ENCODE measurements at places on chromosomes 1 and 21.

DNA sequence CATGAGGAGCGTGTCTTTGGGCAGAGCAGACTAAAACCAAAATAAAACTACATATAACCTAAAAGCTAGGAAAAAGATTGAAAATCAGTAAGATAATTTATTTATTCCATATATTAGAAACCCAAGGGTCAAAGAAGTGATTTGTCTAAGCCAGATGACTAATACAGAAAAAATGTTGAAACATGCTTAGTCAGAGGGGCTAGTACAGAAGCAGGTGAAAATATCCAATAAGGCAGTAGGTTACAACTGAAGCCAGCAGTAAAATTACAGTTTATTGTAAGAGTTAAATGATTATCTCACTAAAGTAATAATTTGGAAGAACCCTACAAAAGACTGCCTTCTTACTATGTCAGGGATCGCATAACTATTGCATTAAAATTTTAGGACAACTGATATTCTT is 1190.9 kb upstream of the PRMT6 start:
- DNase-seq, result no peak

GRCh38 chr1:99657213-99658030 is 11.5 kb downstream of the PALMD start:
- DNase-seq, result no peak

GRCh38 chr1:147622731-147623130 is 47.6 kb downstream of the ACP6 start:
- no peak for DNase-seq

GRCh38 chr1:95113684-95114083 is 3.5 kb upstream of the TLCD4 start:
- DNase-seq, result no peak

- DNase-seq, result no peak
Measured at GRCh38 chr21:46207920-46208591, 20.5 kb downstream of the LSS start.

- DNase-seq, result no peak
Measured at GRCh38 chr1:201300641-201301040, 17.3 kb downstream of the PKP1 start.

DNA sequence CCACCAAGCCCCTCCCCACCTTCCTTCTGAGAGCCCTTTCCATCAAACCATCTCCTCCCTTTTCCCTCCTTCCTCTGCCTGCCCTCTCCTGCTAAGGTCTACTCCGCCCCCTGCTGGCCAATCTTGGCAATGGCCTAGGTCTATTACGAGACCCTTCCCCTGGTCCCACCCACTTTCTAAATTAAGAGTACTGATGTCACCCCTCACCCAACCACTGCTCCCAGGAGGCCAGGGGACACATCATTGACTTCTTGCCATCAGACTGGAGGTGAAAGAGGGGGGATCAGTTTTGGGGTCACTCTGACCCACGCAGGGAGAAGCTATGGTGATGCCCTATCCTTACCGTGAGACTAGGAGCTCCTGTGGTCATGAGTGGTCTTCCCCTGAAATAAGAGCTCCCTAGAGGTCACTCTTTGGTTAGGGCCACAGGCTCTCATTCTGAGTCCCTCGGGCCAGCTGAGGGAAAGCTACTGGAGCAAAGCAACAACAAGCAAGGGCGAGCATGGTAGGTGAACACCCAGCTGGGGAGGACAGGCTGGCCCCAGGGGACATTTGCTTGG is 34.6 kb upstream of the S100A7 start:
- peak; percentile 80 for DNase-seq

- no peak for DNase-seq
Measured at GRCh38 chr21:44513389-44514217, 26.4 kb downstream of the KRTAP10-1 start.

GRCh38 chr1:185759061-185759460 is 24.9 kb downstream of the HMCN1 start:
- DNase-seq, result no peak

DNA sequence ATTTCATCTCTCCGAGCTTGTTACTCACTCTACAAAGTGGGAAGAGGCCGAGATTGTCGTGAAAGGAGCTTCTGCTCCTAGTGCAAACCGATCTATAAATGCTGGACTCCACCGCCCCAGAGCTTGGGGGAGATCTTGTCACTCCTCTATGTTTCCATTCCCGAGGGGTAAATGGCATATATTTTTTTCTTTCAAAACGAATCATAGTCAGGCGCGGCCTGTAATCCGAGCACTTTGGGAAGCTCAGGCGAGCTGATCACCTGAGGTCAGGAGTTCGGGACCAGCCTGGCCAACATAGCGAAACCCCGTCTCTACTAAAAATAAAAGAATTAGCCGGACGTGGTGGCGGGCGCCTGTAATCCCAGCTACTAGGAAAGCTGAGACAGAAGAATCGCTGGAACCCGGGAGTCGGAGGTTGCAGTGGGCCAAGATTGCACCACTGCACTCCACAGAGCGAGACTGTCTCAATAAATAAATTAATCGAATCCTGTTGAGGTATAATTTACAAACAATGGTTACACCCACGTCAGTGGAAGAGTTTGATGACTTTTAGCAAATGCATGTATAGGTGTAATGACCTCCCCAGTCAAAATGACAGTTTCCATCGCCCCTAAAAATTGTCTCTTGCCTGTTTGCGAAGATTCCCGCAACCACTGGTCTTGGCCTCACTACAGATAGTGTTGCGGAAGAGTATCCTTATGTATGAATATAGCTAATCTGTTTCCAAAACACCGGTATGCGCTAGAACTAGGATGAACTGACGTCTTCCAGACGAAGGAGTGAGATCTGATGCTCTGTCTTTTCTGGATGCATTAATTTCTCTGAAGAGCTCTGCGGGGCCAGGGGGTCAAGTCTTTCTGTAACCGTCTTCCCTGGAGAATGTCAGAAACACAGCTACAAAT is 840 bp upstream of the HEATR1 start:
- peak; percentile 0 for DNase-seq

DNA sequence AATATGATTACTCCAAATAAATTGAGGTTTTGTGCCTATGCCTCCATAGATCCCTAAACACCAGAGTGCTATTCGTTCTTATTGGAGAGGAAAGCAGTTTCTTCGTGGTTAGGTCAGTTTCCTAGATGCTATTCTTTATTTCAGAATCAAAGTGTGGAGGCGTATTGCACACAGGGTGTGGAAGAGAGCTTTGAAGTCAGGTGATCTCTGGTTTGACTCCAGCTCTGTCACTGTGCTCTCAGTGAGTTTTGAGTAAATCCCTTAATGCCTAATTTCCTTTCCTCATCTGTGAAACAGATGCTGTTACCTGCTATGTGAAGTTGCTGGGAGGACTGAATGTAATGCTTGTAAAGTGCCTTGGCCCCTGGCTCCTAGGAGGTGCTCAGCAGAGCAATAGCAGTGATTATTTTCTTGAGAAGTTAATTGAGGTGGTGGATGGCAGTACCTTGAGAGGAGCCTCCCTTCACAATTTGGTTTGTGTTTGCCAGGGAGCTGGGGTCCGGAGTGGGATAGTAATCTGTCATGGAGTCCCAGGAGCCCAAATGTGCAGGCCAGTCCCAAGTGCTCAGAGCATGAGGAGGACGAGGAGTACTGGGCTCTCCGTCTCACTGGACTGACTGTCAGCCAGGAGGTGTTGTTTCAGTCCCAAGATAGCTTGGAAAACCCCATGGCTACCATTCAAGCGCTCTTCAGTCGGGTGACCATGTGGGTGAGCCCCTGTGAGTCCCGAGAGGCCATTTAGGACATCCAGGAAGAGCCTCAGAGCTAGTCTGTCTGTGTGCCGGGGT is 14.9 kb downstream of the NTPCR start:
- no peak for DNase-seq

- no peak for DNase-seq
Measured at GRCh38 chr1:63148825-63149645, 173.3 kb upstream of the FOXD3 start.

- no peak for DNase-seq
Measured at GRCh38 chr1:94514095-94514727, 27.3 kb downstream of the F3 start.

DNA sequence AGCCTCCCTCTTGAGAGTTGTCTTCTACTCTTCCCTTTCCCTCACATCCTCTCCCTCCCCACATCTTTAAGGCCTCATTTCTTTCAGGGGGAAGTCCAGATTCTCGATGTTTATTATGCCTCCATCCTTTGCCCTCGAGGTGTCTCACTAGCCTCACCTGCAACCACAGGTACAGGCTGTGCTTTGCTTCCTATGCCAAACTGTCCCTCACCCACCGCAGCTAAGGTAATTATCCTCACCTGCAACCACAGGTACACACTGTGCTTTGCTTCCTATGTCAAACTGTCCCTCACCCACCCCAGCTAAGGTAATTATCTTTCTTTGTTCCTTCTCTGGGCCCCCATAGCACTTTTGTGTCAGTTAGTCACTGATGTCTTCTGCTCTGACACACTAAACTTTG is 328.1 kb upstream of the SNX7 start:
- no peak for DNase-seq

DNA sequence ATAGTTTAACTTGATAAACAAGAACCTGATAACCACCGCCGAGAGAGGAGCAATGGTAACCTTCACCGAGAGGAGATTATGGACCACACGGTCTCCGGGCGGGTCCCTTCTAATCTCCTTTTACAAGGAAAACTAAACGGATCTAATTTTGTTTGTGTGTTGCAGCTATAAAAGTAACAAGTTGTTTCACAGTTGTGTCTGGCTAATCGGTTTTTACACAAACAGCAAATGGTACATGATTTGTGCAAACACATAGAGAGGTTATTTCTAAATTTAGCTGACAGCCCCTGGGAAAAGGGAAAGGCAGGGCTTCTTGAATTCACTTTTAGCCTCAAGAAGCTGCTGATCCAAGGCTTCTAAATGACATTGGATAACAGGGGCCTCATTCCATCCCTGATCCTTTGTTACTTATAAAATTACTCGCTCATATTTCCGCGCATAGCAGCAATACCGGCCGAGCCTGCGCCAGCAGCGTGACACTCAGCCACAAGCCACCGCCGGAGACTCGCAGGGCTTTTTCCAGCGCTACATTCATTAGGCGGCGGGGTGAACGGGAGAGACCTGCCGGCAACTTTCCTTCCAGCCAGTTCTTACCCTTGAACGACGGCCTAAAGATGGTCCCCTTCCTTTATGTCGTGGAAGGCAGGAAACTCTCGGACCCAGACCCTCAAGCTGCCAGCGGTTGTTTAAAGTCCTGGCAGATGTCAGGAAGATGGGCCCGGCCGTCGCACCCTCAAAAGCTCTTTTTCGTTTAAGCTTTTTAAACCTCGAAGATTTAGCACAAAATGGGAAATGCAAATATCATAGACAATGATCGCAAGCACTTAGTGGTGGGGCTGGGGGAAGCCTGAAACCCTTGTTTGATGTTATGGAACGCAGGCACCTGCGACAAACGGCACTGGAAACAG is 4.4 kb downstream of the FOXD3 start:
- DNase-seq, result no peak

DNA sequence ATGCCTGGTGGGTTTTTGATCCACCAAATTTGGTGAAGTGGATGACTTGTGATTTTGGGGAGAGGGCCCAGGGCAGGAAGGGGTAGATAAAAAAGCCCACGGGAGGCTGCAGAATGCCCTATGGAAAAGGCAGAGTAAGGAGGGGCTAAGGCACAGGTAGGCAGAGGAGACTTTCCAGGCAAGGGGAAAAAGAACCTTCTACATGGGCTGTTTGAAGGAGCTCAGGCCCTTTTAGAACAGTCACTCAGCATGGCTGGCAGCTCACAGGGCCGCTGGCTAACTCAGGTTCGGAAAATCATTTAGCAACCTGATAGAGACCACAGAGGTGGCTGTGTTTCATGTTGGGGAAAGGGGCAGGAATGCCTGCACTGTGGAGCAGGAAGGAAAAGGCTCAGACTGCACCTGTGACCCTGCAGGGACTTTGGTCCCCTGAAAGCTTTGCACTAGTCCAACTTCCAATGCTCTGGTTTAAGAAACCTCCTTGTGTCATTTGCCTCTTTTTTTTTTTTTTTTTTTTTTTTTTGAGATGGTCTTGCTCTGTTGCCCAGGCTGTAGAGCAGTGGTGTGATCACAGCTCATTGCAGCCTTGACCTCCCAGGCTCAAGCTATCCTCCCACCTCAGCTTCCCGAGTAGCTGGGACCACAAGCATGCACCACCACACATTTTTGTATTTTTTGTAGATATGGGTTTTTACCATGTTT is 58.5 kb upstream of the ENAH start:
- no peak for DNase-seq

GRCh38 chr1:52530563-52531144 is 22.2 kb downstream of the TUT4 start:
- DNase-seq, result no peak

GRCh38 chr1:244049162-244050013 is 1.7 kb upstream of the ZBTB18 start:
- peak; percentile 40 for DNase-seq

DNA sequence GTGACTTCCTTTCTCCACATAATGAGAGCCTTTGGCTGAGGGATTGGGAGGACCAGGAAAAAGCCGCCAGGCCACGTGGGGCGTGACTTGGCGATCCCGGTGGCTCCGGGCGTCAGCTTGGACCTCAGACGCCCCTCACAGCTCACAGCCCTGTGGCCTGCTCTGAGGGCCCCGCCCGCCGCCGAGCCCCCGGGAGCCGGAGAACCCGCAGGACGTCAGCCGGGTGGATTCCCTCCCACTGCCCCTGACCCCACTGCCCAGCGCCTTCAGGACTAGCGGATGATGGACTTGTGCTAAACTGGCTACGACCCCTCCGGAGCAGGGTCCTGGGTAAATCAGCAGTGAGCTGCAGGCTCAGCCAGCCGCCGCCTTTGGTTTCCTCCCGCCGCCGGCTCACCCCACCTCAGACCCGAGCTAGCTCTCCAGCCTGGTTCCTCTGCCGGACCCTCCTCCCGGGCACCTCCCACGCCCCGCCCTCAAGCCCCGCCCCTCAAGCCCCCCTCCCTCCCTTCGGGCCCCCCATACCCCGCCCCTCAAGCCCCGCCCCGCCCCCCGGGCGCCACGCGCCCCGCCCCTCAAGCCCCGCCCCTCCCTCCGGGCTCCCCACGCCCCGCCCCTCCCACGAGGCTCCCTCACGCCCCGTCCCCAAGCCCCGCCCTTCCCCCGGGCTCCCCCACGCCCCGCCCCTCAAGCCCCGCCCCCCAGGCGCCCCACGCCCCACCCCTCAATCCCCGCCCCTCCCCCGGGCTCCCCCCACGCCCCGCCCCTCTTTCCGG is 10.0 kb upstream of the FAAP20 start:
- DNase-seq, result peak; percentile 98

DNA sequence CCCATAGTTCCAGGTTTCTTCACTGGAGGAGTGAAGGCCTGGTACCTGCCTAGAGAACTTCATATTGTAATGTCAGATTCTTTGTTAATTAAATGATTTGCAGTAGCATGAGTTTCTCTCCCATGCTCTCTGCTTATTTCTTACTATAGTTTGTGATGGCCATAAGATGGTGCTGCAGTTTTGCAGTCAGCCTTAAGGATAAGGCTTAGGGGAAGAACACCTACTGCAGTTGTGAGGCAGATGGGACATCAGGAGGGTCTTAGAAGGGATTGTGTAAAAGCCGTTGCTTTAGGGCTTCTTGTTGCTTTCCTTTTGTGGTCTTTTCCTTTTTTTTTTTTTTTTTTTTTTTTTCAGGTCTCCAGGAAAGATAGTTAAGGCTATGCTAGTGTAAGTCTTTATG is 61.8 kb downstream of the MACF1 start:
- DNase-seq, result no peak

- no peak for DNase-seq
Measured at GRCh38 chr1:30746212-30747032, 11.2 kb downstream of the LAPTM5 start.

GRCh38 chr1:6262555-6263420 is 1.9 kb upstream of the GPR153 start:
- no peak for DNase-seq

GRCh38 chr1:99648107-99648506 is 2.2 kb downstream of the PALMD start:
- DNase-seq, result no peak

GRCh38 chr1:244887281-244887680 is 22.9 kb upstream of the HNRNPU start:
- no peak for DNase-seq

GRCh38 chr21:43812139-43812821 is 22.9 kb downstream of the RRP1 start:
- DNase-seq, result no peak

Measured in T-helper 9 cell (primary cell).